ENCODE measurements at places on chromosomes 6 and 20. TPM values are rescaled to one million over a fixed set of nuclear protein-coding genes. Genes with fewer than 3 reads are reported as not detected.

Gene KIAA0408
- 0.27 TPM for total RNA-seq

Gene ABHD16B
- total RNA-seq: not detected

Gene TAF11
- 33.8 TPM for total RNA-seq

Gene MOG
- not detected for total RNA-seq

Gene KCNK16
- not detected for total RNA-seq

Gene CFAP206
- total RNA-seq: 0.44 TPM

Gene TOX2
- not detected for total RNA-seq

Gene TTBK1
- total RNA-seq: 0.08 TPM

Gene SOBP
- total RNA-seq: 7.4 TPM

Gene PGC
- not detected for total RNA-seq

Gene EDN1
- 13.2 TPM for total RNA-seq

Gene RIPOR2
- 4.8 TPM for total RNA-seq

Gene SLC4A11
- 3.2 TPM for total RNA-seq

Gene CTCFL
- not detected for total RNA-seq

Gene ZNF343
- total RNA-seq: 11.4 TPM

Gene MAP7
- 0.38 TPM for total RNA-seq

Gene PANK2
- 54.2 TPM for total RNA-seq

Gene CCN6
- not detected for total RNA-seq

Gene PSMB8
- total RNA-seq: 66.1 TPM

Gene FERMT1
- not detected for total RNA-seq

Gene COL11A2
- 2.7 TPM for total RNA-seq

Gene TMEM170B
- total RNA-seq: 3.7 TPM

Gene OSTM1
- total RNA-seq: 54.1 TPM

Gene SNAI1
- total RNA-seq: 13.0 TPM

Gene OR2H1
- not detected for total RNA-seq

Gene RNF146
- total RNA-seq: 53.9 TPM

Gene PSMB1
- total RNA-seq: 139 TPM

Gene SH3BGRL2
- total RNA-seq: 1.9 TPM

Gene SLA2
- not detected for total RNA-seq

Gene SIRPB2
- not detected for total RNA-seq

Gene CST4
- total RNA-seq: not detected

Gene XPO5
- total RNA-seq: 38.7 TPM

Gene FAM209A
- 0.42 TPM for total RNA-seq

Gene AIF1
- not detected for total RNA-seq

Gene ZNF334
- 3.7 TPM for total RNA-seq

Gene FAM217A
- not detected for total RNA-seq

Gene GSTA2
- not detected for total RNA-seq

Gene PROKR2
- not detected for total RNA-seq

Measured in osteocyte (in vitro differentiated cells).